ENCODE measurements at places on chromosomes 13 and 19.

- DNase-seq: peak; percentile 18
These were observed 425.7 kb downstream of the KLF12 start for GRCh38 chr13:73708393-73708985.

DNA sequence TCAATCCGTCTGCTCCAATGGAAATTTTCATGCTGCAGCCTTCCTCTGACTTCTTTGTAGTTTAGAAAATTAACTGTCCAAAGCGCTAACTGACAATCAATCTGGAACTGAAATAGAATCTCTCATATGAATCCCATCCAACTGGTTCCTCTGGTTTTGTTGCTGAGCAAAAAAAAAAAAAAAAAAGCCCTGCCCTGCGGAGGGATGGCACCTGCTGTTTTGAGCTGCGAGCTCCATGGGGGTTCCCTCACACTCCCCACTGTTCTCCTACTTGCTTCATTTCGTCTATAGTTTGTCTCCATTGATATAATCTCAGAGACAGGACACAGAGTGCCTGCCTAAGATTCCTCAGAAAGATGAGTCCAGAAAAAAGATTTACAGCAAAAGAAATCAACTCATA, 33.4 kb downstream of the FAAP24 start:
- DNase-seq: no peak

GRCh38 chr19:15788594-15789270, 1.3 kb downstream of the OR10H5 start:
- DNase-seq: no peak

DNA sequence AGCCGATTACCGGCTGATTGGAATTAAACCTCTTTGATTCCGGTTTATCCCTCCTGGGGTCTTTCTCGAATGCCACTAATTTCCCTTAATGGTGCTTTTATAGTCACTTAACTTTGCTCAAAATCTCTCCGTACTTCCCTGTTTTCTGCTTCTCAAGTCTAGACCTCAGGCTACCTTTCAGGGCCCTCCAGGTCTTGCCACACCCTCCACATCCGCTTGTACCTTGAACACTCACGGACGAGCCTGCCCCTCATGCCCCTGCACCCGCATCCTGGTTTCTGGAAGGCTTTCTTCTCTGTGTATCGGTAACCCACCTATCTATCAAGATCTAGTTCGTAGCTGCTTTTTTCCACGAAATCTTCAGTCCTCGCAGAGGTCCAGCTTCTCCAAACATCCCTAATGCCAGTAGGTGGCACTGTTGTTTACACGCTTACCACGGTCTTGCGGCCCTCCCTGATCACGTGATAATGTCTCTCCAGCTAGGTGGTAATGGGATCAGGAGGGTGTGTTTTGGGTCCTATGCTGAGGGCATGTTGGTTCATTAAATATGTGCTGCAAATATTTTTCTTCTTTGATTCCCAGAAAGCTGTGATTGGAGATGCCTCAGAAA, 13.8 kb downstream of the ATP12A start:
- DNase-seq: no peak

- DNase-seq: no peak
These were observed 9.9 kb downstream of the MYDGF start for GRCh38 chr19:4660181-4660791.

DNA sequence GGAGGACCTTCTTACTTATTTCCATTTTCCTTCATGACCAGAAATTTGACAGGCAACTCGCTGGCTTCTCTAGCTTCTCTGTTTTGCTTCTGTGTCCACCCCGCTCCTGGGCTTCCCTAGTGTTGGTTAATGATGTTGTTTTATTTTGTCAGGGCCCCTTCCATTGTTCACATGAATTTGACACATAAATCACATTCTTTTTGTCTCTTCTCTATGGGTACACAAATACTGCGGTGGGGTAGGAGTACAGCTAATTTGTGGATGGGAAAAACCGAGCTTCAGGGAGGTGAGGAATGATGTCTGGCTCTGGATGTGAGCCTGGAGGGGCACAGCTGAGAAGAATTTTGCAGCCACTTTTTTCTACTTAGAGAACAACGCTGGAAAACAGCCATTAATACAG, 199.8 kb downstream of the DNAJC15 start:
- DNase-seq: no peak

GRCh38 chr13:104389691-104390090, 1323.5 kb upstream of the SLC10A2 start:
- DNase-seq: no peak

DNA sequence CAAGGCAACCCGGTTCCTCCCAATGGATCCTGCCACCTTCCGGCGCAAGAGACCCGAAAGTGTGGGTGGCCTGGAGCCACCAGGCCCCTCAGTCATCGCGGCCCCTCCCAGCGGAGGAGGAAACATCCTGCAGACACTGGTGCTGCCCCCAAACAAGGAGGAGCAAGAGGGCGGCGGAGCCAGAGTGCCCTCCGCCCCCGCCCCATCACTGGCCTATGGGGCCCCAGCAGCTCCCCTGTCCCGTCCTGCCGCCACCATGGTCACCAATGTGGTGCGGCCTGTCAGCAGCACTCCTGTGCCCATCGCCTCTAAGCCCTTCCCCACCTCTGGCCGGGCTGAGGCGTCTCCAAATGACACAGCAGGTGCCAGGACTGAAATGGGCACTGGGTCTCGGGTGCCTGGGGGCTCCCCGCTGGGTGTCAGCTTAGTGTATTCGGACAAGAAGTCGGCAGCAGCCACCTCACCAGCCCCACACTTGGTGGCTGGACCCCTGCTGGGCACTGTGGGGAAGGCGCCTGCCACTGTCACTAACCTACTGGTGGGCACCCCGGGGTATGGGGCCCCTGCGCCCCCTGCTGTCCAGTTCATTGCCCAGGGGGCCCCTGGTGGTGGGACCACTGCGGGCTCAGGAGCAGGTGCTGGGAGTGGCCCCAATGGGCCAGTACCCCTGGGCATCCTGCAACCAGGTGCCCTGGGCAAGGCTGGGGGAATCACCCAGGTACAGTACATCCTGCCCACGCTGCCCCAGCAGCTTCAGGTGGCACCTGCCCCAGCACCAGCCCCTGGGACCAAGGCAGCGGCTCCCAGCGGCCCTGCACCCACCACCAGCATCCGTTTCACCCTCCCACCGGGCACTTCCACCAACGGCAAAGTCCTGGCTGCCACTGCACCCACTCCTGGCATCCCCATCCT, 11.2 kb upstream of the PRR19 start:
- DNase-seq: no peak

- no peak for DNase-seq
These were observed 852 bp upstream of the CYP4F12 start for GRCh38 chr19:15671891-15672579.

- DNase-seq: peak; percentile 64
These were observed 153.5 kb upstream of the KLF12 start for GRCh38 chr13:74287724-74288169.

GRCh38 chr13:87889254-87889653, 218.1 kb downstream of the SLITRK5 start:
- DNase-seq: no peak

DNA sequence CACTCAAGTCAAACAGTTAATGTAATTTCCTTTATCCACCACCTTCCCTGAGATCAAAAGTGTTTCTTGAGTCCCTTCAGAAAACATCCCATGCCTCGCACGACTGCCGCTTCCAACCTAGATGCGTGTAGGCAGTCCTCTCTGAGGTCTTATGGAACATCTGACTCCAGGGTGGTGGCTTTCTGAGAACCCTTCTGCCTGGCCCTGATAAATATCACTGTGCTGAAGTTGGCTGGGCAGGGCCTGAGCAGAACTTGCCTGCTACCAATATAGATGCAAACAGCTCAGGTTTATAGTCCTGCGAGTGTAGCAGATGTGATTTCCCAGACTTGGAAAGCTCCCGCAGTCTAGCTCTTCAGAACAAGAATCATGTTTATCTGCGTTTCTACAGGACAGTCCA, 61.1 kb upstream of the GPR12 start:
- no peak for DNase-seq

DNA sequence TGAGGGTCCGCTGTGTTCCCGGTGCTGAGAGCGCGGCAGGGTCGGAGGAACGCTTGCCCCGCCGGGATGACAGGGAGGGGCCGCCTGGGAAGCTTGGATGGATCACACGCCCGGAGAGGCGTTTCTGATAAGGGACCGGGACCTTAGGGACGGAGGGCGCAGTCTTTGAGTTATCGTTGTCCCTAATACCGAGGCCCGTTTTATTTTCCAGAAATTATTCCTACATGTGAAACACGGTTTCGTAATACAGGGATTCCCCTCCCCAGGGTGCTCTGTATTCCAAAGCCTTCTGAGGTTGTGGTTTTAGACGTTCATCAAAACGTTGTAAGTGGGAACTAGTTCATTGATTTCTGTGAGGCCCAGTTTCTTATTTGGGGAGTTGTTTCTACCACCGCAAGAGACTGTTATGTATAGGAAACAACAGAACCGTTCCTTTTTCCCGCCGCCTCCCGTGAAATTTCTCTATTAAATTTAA, 752 bp downstream of the PDCD5 start:
- DNase-seq: no peak

GRCh38 chr13:30654430-30654829, 36.7 kb downstream of the USPL1 start:
- no peak for DNase-seq

DNA sequence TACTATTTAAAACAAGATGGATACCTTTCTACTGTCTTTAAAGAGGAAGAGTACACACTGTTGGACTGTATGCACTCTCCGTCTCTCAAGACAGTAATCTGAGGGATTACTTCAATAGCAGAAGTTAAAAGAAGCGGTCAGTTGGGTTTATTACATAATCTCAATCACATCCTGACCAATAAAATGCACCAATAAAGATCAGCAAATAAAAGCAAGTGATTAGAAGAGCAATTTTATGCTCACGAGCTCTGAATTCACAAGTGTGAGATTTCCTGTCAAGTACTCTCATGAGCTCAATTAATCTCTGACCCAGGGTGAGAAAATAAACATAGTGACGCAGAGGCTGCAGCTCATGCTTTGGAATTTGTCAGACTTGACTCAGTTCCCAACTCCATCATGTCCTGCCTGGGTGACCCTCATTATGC, 12.2 kb downstream of the ABCC4 start:
- DNase-seq: no peak

DNA sequence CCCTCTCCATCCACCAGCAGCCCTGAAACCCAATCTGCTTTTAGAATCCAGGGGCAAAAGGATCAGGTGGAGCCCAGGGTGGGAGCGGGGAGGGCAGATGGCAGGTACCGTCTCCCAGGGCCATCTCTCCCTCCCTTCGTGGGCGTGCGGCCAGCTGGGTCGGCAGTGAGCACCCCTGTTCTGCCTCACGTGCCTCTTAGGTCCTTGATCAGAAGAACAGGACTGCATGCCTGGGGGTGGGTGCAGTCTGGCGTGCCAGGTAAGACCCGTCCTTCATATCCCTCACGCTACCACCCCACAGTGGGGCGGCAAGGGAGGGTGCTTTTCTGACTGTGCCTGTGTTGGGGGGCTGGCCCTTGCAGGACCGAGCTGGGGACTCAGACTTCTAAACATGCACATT, 2.0 kb downstream of the SLC8A2 start:
- no peak for DNase-seq

- DNase-seq: no peak
These were observed 8.9 kb upstream of the MYO1F start for GRCh38 chr19:8585894-8586750.

DNA sequence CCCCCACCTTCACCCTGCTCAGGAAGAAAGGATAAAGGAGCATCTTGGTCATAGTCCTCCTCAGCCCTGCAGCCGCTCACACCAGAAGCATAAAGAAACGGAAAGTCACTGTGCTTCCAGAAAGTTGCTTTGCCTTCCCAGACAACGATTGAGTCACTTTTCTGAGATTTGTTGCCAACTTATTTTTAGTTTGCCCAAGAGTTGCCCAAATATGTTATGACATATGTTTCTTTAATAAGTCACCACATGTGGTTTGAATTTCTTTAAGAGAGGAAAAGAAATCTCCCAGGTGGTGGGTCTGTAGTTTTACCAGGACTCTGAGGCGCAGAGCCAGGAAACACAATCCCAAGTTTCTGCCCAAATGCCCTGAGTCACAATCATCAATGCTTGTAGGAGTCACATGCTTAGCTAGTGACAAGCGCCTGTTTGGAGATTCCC, 63.4 kb upstream of the LRCH1 start:
- DNase-seq: peak; percentile 73

DNA sequence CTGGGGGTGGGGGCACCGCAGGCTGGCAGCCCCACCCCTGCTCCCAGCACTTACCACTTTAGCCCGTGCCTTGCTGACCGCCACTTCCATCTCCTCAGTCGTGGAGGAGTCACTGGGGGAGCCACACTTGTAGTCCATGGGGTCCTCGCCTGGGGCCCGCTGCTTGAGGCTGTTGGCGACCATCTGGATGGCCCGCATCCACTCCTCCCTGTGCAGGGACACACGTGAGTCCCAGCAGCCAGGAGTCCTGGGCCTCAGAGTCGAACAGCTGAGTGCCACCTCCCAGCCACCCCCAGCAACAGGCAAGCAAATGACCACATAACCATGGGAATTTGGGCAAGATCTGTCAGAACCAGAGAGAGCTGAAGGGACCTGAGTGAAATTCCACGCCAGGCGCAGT, 16.0 kb upstream of the CCNP start:
- DNase-seq: no peak

DNA sequence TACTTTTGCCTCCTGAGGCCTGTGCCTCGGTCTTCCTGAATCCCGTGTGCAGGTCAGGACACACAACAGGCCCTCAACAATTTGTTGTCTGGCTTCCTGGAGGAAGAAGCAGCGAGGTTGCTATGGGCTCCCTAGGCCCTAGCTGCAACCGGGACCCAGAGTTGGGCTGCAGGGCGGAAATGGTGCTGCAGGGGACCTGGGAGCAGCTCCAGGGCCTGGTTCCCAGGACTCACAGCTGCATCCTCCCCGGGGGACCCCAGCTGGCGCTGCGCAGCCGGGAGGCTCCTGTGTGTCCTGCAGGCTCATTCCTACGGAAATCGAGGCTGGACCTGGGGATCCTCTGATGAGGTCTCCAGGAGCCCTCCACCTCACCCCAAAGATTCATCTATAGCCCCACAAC, 999 bp upstream of the TNFAIP8L1 start:
- no peak for DNase-seq

- no peak for DNase-seq
These were observed 36.8 kb upstream of the DPRX start for GRCh38 chr19:53594811-53595509.

DNA sequence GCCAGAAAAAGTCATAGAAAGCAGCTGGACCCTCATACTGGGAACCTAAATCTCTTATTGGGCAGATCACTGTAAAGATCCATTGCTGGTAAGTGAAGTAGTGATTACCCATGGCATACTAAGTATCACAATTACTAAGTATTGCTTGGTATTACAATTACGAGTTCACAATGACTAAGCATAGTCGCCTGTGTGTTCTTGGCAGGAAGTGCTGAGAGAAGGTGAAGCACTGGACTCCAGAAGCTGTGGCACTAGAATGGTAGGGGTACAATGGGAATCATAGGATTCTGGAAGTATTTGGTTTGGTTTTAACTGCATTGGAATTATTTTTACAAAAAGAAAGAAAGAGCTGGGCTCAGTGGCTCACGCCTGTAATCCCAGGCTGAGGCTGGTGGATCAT, 20.3 kb downstream of the LGALS16 start:
- no peak for DNase-seq

- no peak for DNase-seq
These were observed 1.8 kb downstream of the VASP start for GRCh38 chr19:45508861-45509691.

All from AG09319 (cell line).